ENCODE measurements at places on chromosomes 6 and 20. TPM values are rescaled to one million over a fixed set of nuclear protein-coding genes. Genes with fewer than 3 reads are reported as not detected.

GRCh38 chr6:33967966-33968724 is 164.3 kb upstream of the MLN start:
- H3K4me3 ChIP-seq = no peak overlapping the region
- DNase-seq = no peak
- no peaks in the 10 kb centered on the region for H3K4me1 ChIP-seq
- no peak overlapping the region for H3K27ac ChIP-seq
- no peaks in the 10 kb centered on the region for H3K36me3 ChIP-seq
- H3K27me3 ChIP-seq = no peaks in the 10 kb centered on the region

GRCh38 chr6:159541296-159541695 is 151.7 kb downstream of the SOD2 start:
- no peak overlapping the region for H3K4me3 ChIP-seq
- no peak overlapping the region for H3K27ac ChIP-seq

GRCh38 chr6:2124260-2124709 is 121.1 kb downstream of the GMDS start:
- no peaks in the 10 kb centered on the region for H3K36me3 ChIP-seq
- no peak for DNase-seq
- no peaks in the 10 kb centered on the region for H3K4me1 ChIP-seq

- H3K4me3 ChIP-seq = peak overlapping the region; percentile 89
- H3K4me1 ChIP-seq = peaks cover 4% of the 10 kb centered on the region
- H3K27me3 ChIP-seq = no peaks in the 10 kb centered on the region
- DNase-seq = peak; percentile 40
- H3K36me3 ChIP-seq = no peaks in the 10 kb centered on the region
Measured at GRCh38 chr6:119348096-119348747, 1.3 kb downstream of the MAN1A1 start.

- peak overlapping the region; percentile 62 for H3K4me3 ChIP-seq
- DNase-seq = no peak
- H3K27me3 ChIP-seq = no peaks in the 10 kb centered on the region
- H3K27ac ChIP-seq = no peak overlapping the region
Measured at GRCh38 chr6:68635706-68636513, 828 bp downstream of the ADGRB3 start.

TFAP2C gene
- total RNA-seq = 1.1 TPM

NR2E1 gene
- total RNA-seq = not detected

GRCh38 chr20:4112481-4113421 is 97.4 kb upstream of the RNF24 start:
- H3K27ac ChIP-seq = no peak overlapping the region
- no peak overlapping the region for H3K4me3 ChIP-seq
- peaks cover 3% of the 10 kb centered on the region for H3K4me1 ChIP-seq
- H3K36me3 ChIP-seq = no peaks in the 10 kb centered on the region
- DNase-seq = peak; percentile 66

DNA sequence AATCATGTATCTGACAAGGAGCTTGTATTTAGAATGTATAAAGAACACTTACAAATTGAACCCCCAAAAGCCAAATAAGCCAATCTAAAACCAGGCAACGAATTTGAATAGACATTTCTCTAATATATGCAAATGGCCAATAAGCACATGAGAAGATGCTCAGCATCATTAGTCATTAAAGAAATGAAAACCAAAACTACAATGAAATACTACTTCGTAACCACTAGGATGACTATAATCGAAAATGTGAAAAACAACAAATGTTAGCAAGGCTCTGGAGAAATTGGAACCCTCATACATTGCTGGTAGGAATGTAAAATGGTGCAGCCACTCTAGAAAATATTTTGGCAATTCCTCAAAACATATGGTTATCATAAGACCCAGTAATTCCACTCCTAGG is 105.8 kb upstream of the TOP1 start:
- no peak overlapping the region for H3K27ac ChIP-seq
- H3K36me3 ChIP-seq = no peaks in the 10 kb centered on the region
- no peak overlapping the region for H3K4me3 ChIP-seq
- H3K27me3 ChIP-seq = no peaks in the 10 kb centered on the region
- no peak for DNase-seq

DNA sequence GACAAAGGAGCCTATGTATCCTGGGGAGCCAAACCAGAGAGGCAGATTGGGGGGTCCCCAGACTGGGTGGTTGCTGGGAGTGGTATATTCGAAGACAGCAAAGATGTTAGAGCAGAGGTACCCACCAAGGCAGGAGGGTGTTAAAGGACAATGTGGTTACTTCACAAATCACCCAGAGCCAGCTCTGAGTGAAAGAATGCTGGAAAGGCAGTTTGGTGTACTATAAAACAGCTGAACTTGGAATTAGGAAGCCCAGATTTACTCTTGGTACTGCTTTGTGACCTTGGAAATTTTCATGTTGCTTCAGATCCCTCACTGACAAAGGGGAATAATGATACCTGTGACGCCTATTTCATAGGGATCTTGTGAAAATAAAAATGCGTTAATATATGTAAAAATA is 121.6 kb downstream of the CD164 start:
- no peak overlapping the region for H3K27ac ChIP-seq
- DNase-seq = no peak
- H3K36me3 ChIP-seq = no peaks in the 10 kb centered on the region
- H3K4me3 ChIP-seq = no peak overlapping the region

GRCh38 chr6:51474022-51474975 is 613.1 kb downstream of the PKHD1 start:
- no peaks in the 10 kb centered on the region for H3K27me3 ChIP-seq
- no peak for DNase-seq
- H3K36me3 ChIP-seq = no peaks in the 10 kb centered on the region

DNA sequence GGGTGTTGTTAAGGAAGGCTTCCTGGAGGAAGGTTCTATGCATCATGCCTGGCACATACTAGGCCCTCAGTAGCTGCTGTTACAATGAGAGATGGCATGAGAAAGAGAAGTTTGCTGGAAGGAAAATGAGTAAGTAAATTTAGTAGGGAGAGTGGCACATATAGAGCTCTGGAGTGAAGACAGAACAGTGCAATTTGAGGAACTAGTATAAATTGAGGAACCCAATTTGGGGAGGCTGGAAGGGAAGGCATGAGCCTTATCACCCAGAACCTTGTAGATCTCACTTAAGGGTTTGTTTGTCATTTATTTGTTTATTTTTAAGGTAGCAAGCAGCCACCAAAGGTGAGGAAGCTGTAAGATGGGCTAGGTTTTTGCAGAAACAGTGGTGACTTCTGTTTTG is 87.1 kb upstream of the SCGN start:
- no peak overlapping the region for H3K4me3 ChIP-seq
- H3K4me1 ChIP-seq = no peaks in the 10 kb centered on the region
- no peak for DNase-seq
- no peaks in the 10 kb centered on the region for H3K36me3 ChIP-seq

GRCh38 chr6:17768388-17768787 is 61.7 kb upstream of the NUP153 start:
- H3K4me3 ChIP-seq = no peak overlapping the region
- no peak for DNase-seq
- no peaks in the 10 kb centered on the region for H3K36me3 ChIP-seq
- H3K27ac ChIP-seq = no peak overlapping the region
- no peaks in the 10 kb centered on the region for H3K4me1 ChIP-seq

DNA sequence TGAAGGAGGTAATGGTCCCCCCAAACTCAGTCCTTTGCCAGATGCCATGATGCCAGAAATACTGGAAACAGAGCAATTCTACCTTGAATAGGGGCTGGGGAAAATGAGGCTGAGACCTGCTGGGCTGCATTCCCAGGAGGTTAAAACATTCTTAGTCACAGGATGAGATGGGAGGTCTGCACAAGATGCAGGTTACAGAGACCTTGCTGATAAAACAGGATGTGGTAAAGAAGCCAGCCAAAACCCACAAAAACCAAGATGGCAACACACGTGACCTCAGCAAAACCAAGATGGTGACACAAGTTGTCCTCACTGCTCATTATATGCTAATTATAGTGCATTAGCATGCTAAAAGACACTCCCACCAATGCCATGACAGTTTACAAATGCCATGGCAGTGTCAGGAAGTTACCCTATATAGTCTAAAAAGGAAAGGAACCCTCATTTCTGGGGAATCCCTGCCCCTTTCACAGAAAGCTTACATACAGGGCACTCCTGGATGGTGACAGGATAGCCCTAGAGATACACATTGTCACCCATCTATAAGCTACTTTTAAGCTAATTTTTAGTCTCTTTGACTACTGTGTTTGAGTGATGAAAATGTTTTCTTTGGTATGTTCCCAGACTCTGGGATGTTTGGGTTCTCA is 979.7 kb downstream of the TBC1D32 start:
- no peaks in the 10 kb centered on the region for H3K27me3 ChIP-seq
- H3K4me1 ChIP-seq = no peaks in the 10 kb centered on the region

GSTA2 gene
- total RNA-seq = not detected

ID4 gene
- total RNA-seq = 9.9 TPM

DNA sequence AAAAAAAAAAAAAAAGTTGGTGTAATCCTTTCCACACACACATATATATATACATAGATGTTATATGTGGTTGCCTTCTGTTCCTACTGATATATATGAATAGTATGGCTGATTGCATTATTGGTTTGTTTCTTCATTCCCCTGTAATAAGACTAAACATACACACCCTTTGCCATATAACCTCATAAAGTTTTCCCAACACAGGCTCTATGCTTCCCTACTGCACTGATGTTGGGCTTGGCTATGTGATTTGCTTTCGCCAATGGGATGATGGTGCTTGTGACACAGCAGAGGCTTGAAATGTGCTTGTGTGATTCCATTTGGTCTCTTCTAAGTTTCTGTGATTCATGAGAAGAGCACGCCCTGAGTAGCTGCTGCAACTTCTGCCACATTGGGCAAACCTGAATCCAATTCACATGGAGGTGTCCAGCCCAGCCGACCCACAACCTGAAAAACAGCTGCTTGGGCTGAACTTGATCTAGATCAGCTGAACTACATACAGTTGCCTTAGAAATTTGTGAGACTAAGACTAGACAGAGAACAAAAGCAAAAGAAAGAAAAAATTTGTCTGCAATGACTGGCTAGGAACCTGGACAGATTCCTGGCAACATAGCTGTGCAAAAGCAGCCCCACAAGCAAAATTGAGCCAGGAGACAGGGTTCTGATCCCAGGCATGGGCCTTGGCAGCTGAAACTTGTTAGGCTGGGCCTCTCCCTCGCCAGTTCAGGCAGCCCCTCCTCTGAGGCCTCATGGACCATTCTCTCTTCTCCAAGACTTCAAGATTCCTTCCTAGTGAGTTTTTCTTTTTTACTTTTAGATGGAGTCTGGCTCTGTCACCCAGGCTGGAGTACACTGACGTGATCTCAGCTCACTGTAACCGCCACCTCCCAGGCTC is 13.4 kb upstream of the TBC1D20 start:
- no peaks in the 10 kb centered on the region for H3K4me1 ChIP-seq
- no peaks in the 10 kb centered on the region for H3K27me3 ChIP-seq
- no peak overlapping the region for H3K4me3 ChIP-seq
- no peak overlapping the region for H3K27ac ChIP-seq
- no peaks in the 10 kb centered on the region for H3K36me3 ChIP-seq

- H3K36me3 ChIP-seq = no peaks in the 10 kb centered on the region
- no peaks in the 10 kb centered on the region for H3K27me3 ChIP-seq
- peak overlapping the region; percentile 33 for H3K27ac ChIP-seq
- H3K4me3 ChIP-seq = peak overlapping the region; percentile 11
Measured at GRCh38 chr6:148524976-148525375, 182.3 kb downstream of the SASH1 start.

XKR7 gene
- not detected for total RNA-seq

DNA sequence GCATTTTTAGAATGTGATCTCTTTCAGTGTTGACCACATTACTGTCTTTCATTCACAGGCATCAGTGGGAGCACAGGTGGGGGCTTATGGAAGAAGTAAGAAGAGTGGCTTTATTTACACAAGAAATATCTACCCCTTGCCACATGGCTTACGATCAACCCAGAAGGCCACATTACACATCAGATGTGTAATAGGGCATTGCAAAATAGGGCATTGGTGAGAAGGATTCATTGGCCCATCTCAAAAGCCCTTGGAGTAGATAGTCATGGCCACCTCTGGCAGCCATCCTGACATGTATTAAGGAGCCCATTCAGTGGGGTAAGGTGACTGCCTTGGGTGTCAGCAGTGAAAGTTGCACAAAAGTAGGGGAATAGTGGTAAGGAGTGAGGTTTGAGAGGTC is 97.5 kb downstream of the MAFB start:
- no peaks in the 10 kb centered on the region for H3K27me3 ChIP-seq
- no peaks in the 10 kb centered on the region for H3K4me1 ChIP-seq
- DNase-seq = no peak
- no peaks in the 10 kb centered on the region for H3K36me3 ChIP-seq

- H3K36me3 ChIP-seq = no peaks in the 10 kb centered on the region
- no peak overlapping the region for H3K27ac ChIP-seq
- H3K4me1 ChIP-seq = no peaks in the 10 kb centered on the region
- no peaks in the 10 kb centered on the region for H3K27me3 ChIP-seq
- DNase-seq = no peak
- H3K4me3 ChIP-seq = no peak overlapping the region
Measured at GRCh38 chr6:1726341-1726768, 116.6 kb downstream of the FOXC1 start.

TGM3 gene
- total RNA-seq = not detected

GRCh38 chr6:10676403-10676802 is 18.0 kb downstream of the C6orf52 start:
- no peaks in the 10 kb centered on the region for H3K36me3 ChIP-seq
- no peak for DNase-seq
- no peaks in the 10 kb centered on the region for H3K4me1 ChIP-seq
- no peak overlapping the region for H3K27ac ChIP-seq
- H3K27me3 ChIP-seq = no peaks in the 10 kb centered on the region

ARMC2 gene
- total RNA-seq = 6.0 TPM

SLC52A3 gene
- total RNA-seq = 1.6 TPM

DNA sequence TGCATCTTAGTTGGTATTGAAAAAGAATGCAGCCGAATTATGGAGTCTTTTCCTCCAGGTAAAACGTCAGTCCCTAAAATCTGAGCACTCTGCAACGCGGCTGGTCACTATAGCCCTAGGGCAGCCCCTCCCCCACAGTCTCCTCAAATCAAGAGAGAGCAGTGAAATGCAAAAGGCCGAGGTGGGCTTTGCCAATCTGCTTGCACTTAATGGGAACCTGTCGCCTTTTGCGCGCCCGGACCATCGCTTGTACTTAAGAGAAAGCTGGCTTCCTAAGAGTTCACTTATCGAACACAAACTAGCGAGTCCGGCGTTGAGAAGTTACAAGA is 447 bp downstream of the MCM3 start:
- H3K4me1 ChIP-seq = no peaks in the 10 kb centered on the region
- no peak for DNase-seq
- H3K27ac ChIP-seq = no peak overlapping the region
- no peaks in the 10 kb centered on the region for H3K27me3 ChIP-seq
- H3K36me3 ChIP-seq = no peaks in the 10 kb centered on the region

CYP24A1 gene
- total RNA-seq = not detected

DNA sequence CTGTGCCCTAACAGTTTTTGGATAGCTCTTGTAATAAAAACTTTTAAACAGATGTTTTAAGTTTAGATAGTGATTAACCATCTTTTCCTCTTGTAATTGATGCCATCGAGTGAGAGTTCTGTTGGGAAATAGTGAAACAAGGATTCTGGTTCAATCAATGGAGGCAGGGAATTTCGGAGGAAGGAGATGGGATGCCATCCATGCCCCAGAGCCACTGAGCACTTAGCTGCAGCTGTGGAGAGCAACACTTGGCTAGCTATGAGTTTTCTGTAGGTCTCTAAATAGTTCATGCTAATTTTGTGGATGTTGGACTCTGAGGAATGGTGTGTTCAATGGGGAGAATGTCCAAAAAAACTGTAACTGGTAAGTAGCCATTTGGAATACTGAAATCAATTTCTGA is 16.7 kb downstream of the CBFA2T2 start:
- H3K4me3 ChIP-seq = no peak overlapping the region
- H3K27me3 ChIP-seq = no peaks in the 10 kb centered on the region
- no peak overlapping the region for H3K27ac ChIP-seq
- H3K4me1 ChIP-seq = peaks cover 4% of the 10 kb centered on the region
- DNase-seq = no peak
- no peaks in the 10 kb centered on the region for H3K36me3 ChIP-seq

GRCh38 chr6:20348041-20348440 is 53.6 kb upstream of the E2F3 start:
- no peaks in the 10 kb centered on the region for H3K4me1 ChIP-seq
- no peak overlapping the region for H3K4me3 ChIP-seq
- no peaks in the 10 kb centered on the region for H3K27me3 ChIP-seq
- H3K27ac ChIP-seq = no peak overlapping the region

All from ovary (tissue), 10 donors.